ENCODE measurements at places on chromosomes 2 and 18.

DNA sequence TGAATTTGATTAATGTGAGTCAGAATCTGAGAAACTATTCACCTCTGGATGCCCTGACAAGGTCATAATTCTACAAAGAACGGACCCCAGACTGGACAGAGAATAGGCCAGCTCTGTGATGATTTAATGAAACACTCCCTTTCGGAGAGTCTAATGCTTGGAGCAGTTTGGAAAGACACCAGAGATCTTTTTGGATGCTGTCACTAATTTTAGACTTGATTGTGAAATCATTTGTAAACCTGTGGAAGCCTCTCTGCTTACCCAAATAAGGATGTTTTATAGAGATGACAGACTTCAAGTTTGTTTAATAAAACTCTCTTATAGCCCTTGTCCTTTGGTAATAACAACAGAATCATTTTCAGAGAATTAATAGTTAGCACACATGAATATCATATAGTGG lies 83.5 kb downstream of the MYL12B start:
- no peak for DNase-seq

GRCh38 chr2:170500770-170501169 lies 214.4 kb upstream of the SP5 start:
- DNase-seq, result no peak

DNA sequence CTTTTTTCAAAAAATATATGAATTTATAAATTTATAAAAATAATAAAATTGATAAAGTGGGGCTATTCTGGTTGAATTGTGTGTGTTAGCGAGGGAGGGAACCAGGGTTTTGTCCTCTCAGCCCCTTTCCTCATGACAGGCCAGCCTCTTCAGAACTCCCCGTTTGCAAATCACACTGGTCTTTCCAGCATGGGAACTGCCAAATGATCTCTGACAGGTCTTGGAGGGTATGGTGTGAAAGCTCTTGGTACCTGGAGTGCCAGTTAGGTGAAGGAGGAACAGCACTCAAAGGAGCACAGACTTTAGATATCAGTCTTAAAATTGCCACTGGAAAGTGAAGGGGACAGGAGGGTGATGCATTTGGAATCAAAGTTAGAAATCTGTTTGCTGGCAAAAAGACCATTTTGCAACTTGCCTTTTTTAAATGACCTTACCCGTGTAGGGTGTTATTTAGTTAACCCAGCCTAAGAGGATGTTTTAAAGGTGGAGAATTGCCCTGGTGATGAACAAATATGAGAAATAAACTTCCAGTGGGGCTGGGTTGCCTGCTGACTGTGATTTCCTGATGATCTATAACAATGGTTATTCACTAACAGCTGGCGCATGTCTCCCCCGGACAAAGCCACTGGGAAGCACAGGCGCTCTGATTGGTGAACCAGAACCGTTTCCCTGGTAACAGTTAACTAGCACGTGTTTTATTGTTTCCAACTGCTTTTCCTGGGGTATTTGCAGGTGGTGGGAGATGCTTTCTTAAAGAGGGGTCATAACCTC lies 85.3 kb upstream of the EFEMP1 start:
- peak; percentile 47 for DNase-seq

DNA sequence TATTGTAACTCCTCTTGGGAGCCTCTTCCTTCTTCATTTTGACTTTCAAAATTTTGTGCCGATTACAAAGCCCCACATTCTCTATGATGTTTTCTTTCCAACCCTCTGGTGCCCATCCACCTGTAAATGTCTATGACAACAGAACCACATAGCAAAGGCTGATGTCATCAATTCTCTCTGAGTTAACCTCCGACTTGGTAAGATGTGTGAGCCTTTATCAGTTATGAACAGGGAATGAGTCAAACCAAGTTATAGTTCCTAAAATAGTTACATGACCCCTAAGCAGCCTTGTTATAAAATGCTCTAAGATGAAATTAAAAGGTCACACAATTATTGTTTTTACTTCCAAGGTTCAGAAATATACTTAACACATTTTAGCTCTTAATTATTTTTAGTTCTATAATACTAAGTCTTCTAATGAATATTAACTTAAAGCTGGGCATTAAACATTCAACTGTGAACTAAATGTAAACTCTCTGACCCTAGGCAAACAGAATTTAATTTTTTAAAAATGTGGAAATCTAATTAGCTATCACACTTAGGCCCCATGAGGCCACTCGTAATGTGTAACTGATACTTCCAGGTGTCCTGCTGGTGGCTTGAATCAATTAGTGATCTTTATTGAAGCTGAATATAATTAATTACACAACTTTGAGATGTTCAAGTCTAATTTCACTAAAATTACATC lies 102.3 kb upstream of the CYRIA start:
- DNase-seq, result no peak

GRCh38 chr2:65402323-65402722 lies 30.1 kb downstream of the SPRED2 start:
- no peak for DNase-seq
